ENCODE measurements at places on chromosomes 1 and 21.

- no peak for DNase-seq
These were observed 9.7 kb upstream of the ATAD3B start for GRCh38 chr1:1461721-1462317.

DNA sequence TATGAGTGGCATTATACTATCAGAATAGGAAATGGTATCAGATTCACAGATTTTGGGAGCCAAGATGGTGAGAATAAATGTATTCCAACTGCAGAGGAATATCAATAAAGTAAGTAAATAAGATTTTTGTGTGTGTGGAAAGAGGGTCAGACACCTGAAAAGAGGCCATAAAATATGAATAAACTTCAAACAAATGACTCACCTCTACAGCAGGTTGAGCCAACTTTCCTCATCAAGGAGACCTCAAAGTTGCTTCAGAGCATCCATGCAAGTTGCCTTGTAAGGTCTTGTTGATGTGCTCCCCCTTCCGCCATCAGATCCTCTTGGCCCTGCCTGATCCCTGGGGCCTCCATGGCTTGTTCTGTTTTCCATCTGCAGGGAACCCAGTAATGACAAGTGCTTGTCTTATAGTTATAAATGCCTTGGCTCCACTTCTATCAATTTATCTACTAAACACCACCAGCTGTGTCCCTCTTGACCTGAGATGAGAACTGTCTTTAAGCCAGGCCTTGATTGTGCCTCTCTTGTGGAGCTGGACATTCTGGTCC lies 775.6 kb downstream of the LTN1 start:
- DNase-seq: no peak

DNA sequence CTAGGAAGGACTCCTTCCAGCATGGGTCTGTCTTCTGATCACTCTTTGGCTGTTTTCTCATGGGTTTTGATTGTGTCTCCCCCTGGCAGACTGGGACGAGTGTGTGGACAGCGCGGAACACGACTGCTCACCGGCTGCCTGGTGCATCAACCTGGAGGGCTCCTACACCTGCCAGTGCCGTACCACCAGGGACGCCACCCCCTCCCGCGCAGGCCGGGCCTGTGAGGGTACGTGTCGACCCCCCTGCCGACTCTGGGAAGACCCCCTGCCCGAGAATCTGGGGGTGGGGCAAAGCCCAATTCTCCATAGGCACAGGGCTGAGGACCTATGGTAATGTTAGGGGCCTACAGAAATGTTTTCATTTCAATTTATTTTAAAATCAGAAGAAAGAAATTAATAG lies 38.4 kb downstream of the UMODL1 start:
- DNase-seq: no peak

DNA sequence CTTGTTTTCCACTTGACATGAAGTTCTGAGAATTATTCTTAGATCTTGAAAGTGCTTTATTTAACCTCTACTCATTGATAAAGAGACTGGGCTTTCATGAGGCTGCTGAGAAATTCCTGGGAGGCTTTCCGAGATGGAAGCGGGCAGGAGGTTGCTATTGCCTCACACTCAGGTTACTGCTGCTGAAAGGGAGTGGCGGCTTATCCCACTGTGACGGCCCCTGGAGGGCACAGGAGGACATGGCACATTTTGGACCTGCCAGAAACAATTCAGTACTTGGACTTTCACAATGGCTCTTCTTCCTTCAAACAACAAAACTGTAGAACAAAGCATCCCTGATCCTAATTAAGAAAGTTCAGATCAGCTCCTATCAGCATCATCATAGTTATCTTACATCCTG lies 16.2 kb upstream of the MARK1 start:
- DNase-seq: no peak

- no peak for DNase-seq
These were observed 66.9 kb downstream of the TENT5C start for GRCh38 chr1:117672756-117673155.

GRCh38 chr1:26831546-26832248 lies 5.2 kb downstream of the ZDHHC18 start:
- no peak for DNase-seq

Measured in SW480 (cell line).